ENCODE measurements at places on chromosomes 3 and 15.
A peak's percentile ranks its signal among the peaks of the same experiment; 100 is the strongest.

GRCh38 chr3:20480786-20481365 is 294.9 kb upstream of the SGO1 start:
- DNase-seq: no peak

- DNase-seq: no peak
Measured at GRCh38 chr3:136177876-136178275, 18.3 kb downstream of the MSL2 start.

- DNase-seq: no peak
Measured at GRCh38 chr3:4321732-4322131, 18.6 kb downstream of the SETMAR start.

DNA sequence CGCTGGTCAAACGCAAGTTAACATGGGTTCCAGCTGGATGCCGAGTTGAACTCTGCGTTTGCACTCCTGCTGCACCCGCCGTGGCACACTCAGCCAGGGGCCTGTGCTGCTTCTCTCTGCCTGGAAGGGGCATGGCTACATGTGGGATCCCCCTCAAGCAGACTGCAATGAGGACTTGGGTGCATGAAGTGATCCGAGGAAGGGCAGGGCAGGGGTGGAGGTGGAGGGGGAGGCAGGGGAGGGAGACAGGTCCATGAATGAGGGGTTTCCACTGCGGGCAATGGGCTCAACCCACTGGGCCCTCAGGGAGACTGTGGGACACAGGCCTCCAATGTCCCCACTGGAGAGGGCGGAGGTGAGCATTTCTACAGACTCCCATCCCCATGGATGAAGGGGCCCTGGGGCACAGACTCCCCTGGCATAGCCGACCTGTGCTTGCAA is 141.6 kb upstream of the MEF2A start:
- no peak for DNase-seq

DNA sequence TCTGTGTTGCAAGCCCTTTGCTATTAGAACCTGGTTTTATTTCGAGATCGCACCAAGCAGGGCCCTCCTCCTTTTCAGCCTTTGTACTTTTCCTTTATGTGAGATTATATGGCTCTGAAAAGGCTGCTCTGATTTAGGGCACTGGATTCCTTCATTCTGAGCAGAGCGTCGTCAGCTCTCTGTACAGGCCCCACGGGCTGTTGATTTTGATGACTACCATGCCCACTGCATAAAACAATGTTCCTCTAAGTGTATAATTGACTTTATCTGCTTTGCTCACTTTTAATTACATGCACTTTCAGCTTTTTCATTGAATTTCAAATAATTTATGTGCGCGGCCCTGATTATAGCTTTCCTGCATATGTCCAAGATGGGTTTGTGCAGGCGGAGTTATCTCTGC is 4.4 kb upstream of the PSMD6 start:
- DNase-seq: no peak

- no peak for DNase-seq
Measured at GRCh38 chr3:140344601-140345205, 333.2 kb upstream of the TRIM42 start.

GRCh38 chr3:34851137-34851536 is 788.2 kb upstream of the ARPP21 start:
- peak; percentile 38 for DNase-seq

- no peak for DNase-seq
Measured at GRCh38 chr15:92608866-92609700, 46.5 kb downstream of the FAM174B start.

GRCh38 chr15:33279613-33280205 is 31.1 kb upstream of the RYR3 start:
- no peak for DNase-seq

- DNase-seq: no peak
Measured at GRCh38 chr3:107847791-107848190, 243.0 kb downstream of the CD47 start.

GRCh38 chr3:188137051-188137450 is 16.9 kb upstream of the LPP start:
- DNase-seq: no peak

DNA sequence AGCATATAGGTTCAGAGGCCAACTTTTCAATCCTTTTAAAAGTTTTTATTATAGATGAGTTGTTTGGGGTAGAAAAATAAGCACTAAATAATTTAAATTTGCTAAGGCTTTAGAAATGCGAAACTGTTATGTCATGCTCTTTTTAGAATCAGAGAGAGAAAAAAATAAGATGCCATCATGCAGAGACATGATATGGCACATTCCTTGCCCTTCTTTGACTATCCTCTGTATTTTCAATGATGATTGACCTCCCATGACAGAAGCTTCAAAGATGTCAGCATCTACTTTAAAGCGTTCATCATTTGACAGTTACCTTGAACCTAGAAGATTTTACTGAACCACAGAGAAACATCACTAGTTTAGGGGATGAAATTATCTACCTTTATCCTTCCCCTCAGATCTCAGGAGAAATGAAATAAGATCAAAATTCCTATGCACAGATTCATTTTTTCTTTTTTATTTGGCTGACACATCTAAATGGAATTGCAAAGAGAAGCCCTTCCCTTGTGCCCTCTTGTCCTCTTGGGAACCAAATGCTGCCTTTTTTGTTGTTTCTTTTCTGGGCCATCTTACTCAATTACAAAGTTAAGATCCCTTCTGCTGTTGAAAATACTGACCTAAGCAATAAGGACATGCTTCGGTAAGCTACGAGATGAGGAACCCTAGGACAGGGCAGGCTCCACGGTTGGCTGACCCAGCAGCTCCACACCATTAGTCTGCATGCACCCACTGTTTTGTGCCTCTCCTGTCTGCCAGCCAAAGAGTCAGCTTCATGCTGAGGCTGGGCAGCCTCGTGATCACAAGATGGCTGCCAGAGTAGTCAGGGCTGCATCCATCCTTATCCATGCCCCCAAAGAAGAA is 289.7 kb upstream of the TPM1 start:
- no peak for DNase-seq

DNA sequence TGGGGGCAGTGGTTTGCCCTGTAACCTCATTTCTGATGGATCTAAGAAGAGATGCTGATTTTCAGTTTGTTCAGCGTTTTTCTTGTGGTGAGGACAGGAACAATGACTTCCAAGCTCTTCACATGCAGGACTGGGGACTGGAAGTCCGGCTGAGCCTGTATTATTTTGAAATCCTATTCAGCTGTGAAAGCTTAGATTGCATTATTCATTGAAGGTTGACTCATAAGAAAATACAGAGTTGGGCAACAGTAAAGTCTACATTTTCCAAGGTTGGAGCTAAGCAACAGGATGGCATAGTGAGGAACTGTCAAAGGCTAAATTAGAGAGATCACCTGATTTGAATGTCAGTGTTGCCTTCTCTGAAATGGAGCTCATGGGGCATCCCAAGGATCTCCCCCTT is 230.9 kb upstream of the FEZF2 start:
- no peak for DNase-seq

GRCh38 chr3:27971600-27971999 is 249.5 kb upstream of the EOMES start:
- DNase-seq: no peak

GRCh38 chr15:48644467-48644826 is 1.1 kb downstream of the FBN1 start:
- no peak for DNase-seq

- DNase-seq: no peak
Measured at GRCh38 chr3:126441256-126441880, 34.3 kb downstream of the ZXDC start.

- no peak for DNase-seq
Measured at GRCh38 chr3:119013951-119014350, 20.7 kb downstream of the IGSF11 start.

- DNase-seq: no peak
Measured at GRCh38 chr15:87954793-87955192, 301.7 kb downstream of the NTRK3 start.

DNA sequence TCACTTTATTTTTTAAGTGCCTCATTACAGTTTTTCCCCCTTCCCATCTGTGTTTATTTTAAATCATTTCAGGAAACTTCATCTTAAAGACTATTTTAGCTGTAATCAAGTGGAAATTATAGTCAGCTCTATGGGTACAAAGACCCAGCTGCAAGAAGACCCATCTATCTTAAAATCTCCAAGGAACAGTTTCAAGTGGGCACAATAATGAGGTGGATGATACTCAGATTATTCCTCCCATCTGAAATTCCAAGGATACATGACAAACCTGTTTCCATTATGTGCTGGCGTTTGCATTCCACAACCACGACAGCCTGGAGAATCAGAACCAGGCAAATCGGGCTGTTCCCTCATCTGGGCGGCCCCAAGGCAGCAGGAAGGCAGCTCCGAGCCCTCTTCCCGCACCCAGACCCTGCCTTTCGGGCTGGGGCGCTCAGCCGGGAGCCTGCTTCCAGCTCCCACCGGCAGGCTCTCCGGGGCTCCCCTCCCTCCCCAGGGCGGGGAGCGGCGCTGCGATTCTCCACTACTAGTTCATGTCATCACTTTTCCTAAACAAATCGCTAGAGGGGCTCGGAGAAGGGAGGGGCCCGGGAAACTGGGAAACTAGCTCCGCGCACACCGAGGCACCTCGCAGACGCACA is at the start of gene MGLL:
TSS of gene MGLL (minus strand) at position 475 of the 641 bp plus-strand sequence. CDS start at position 278, 197 bp downstream.
- no peak for DNase-seq

DNA sequence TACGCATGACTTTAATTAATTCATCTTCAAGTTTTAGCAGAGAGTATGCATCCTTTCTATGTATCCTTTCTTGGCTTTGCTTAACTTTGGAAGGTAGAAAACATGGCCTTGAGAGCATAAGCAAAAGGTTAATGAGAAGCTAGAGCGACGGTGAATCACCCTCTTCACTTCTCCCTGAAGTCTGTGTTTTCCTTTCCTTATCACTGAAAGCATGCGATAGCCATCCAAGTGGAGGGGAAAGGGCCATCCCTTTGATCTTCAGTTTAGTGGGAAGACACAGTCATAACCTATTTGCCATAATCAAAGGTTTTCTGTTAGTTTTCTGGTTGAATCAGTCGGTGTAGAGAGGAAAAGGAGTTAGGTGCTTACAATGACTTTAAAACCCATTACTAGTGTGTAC is 354.0 kb upstream of the ROBO2 start:
- DNase-seq: no peak

DNA sequence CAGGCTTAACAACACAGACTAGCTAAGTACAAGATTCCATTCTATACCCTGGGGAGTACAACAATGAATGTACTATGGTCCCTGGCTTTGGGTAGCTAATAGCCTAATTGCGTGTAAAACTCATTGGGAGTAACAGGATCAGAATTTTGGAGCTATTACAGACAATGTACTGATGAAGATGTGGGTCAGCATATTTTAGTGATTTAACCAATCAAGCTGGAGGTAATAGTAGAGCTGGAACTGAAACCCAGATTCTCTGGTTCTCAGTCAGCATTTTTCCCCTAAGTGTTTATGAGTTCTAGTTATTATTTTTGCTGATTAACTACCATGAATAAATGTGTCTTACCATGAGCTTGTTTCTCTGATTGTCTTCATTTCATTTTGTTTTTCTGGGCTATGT is 578.7 kb downstream of the NLGN1 start:
- no peak for DNase-seq

DNA sequence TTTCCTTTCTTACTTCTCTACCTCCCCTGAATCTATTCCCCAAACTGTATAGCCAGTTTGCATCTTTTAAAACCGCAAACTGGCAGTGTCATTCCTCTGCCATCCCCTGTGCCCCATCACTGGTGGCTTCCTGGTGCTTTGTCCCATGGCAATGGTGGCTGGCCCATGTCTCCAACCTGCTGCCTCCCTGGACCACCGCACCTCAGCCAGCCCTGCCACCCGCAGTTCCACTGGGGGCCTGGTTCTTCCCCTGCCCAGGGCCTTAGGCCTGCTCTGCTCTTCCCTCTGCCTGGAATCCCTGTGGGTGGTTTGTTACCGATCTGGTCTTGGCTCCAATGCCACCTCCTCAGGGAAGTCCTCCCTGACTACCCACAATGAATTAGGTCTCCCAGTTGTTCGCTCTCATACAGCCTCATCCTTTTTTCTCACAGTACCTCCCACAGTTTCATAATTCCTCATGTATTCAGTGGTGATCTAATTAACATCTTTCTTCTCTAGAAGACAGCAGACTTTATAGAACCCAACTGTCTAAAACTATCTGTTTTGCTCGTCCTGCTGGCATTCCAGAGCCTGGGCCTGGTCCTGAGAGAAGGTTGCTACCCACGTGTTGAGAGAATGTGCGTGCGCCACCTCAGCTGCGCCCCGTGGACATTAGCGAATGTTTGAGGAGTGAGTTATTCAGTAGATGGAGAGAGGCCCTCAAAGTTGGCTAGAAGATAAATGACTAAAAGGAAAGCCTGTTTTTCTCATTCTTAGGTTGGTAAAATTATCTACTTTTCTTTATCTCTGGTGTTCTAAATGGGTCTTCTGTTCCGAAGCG is 130.1 kb downstream of the DNAJB8 start:
- DNase-seq: no peak

GRCh38 chr3:188491276-188491687 is 337.3 kb downstream of the LPP start:
- no peak for DNase-seq

GRCh38 chr3:124584552-124585391 is 145.5 kb upstream of the UMPS start:
- DNase-seq: peak; percentile 53

GRCh38 chr3:196666001-196666867 is 26.7 kb downstream of the NRROS start:
- DNase-seq: no peak

GRCh38 chr3:126259411-126260391 is 79.3 kb upstream of the ALDH1L1 start:
- no peak for DNase-seq
